ENCODE measurements at places on chromosomes 12 and 14.

DNA sequence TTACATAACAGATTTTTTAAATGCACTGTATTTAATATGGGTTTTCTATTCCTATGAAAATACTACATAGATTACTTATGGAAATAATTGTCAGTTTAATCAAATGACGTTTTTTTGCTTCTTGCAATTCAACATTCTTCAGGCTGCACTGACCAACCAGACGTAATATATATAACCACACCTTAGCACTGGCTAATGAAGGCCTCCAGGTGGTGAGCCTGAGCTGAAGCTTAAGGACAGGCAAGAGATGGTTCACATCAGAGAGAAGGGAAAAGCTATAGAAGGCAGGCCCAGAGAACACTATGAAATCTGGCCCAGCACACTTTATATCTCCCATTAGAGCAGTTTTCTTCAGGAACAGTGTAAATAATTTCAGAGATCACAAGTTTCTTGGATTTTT is 2.8 kb upstream of the MDGA2 start:
- no peak for DNase-seq

DNA sequence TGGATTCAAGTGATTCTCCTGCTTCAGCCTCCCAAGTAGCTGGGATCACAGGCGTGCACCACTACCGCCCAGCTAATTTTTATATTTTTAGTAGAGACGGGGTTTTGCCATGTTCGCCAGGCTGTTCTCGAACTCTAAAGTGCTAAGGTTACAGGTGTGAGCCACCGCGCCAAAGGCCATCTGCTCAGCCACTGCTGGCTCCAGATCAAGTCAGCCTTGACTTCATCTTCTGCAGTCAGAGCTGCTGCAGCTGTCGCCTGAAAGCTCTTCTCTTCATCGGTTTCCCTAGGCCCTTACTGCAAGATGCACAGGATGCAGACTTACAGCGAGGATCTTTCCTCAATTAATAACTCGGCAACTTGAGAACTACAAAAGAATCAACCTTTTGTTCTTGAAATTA is 66.8 kb downstream of the CLIP1 start:
- DNase-seq: no peak

DNA sequence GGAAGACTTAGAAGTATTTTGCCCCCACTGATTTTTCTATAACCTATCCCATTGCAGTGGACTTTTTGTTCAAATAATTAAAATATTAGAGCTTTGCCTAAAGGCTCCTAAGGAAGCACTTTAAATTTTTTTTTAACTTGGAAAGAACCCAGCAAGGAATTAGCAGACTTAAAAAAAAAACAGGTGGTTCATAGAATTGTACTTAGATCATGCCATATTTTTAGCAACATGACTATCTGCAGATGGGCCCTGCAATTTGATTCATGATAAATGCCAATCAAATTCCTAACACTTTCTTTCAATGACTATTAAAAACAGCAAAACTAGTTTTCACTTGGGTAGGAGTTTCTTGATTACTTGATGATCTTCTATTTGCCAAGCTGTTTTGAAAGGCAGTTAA is 11.5 kb downstream of the ADAMTS20 start:
- DNase-seq: no peak

DNA sequence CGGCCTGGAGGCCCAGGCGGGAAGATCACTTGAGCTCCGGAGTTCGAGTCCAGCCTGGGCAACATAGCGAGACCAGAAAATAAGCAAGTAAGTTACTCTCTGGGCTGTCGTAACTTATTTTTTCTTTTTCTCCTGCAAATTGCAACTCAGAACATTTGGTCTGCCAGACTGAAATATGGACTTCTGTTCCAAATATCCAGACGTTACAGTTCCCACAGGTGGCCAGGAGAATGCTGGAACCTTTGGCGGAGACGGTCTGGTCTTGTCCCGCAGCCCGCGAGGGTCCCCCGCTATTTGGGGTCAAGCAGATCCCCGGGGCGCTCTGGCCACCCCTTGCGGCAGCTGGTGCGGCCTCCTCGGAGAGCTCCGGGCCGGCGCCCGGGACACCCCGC is 488 bp upstream of the PLEKHH1 start:
- DNase-seq: no peak

DNA sequence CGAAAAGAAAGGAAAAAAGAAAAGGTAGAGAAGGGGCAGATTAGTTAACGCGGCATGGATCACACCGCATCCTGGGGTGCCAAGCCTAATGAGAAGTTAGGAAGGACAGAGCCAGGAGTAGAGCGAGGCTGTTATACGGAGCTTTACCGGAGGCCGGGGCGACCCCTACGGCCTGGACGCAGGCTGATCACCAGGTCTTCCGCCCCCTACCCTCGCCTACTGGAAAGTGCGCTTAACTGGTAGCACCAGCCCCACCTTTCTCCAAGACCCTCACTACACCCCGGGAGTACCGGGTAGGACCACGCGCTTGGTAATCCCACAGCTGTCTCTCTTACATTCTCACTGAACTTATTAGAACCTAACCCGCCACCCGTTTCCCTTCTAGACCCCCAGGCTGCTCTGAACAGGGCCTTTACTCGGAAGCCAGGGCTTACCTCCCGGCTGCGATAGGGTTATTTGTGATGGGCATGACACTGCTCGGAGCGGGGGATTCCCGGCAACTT is 33.8 kb downstream of the WBP11 start:
- no peak for DNase-seq

DNA sequence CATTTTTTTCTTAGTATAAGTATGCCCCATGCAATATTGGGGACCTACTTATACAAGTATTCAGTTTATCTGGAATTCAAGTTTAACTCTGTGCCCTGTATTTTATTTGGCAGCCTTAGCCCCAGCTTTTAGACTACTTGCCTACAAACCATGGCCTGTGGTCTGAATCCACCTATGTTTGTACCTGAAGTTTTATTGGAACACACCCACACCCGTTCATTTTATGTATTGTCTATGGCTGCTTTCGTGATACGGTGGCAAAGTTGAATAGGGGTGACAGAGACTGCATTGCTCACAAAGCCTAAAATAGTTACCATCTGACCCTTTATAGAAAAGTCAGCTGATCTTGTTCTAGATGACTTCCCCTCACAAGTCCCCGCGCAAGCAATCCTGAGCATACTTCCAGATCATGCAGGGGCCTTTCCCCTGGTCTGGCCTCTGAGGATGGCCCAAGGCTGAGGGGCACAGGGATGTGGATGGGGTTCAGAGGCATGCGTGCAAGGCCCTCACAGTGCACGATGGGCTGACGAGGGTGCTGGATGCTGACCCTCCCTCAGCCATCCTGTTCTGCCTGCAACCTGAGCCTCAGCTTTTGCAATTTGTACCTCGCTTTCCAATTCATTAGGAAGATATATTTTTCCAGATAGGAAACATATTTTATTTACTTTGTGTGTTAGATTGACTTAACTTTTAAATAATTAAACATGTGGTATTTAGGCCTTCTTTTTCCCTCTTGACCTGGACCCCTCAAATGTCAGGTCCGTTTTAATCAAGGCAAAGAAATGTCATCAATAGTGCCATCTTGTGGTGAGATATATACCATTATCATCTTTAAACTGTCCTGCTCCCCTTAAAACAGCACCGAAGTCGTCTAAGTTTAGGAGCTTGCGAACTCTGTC is 527.3 kb upstream of the CCDC196 start:
- no peak for DNase-seq

GRCh38 chr12:65586796-65587195 is 237.5 kb upstream of the HMGA2 start:
- DNase-seq: no peak

GRCh38 chr12:104054681-104055346 is 4.8 kb upstream of the GLT8D2 start:
- no peak for DNase-seq

- no peak for DNase-seq
Measured at GRCh38 chr12:75714462-75715322, 203.3 kb upstream of the KRR1 start.

DNA sequence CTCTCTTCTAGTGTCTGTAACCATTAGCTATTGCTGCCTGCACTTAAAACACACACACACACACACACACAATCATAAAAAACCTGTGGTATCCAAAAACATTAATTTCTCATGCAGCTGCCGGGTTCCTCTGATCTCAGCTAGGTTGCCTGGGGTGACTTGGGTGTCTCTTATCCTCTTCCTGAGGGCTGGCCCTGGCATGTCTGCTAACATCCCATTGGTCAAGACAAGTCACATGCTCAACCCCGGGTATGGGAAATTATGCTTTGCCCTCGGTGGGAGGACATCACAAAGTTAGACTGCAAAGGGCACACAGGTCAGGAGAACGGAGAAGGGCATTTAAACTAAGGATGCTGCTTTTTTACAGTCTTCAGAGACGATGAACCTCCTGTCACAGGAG is 55.7 kb downstream of the TRPV4 start:
- DNase-seq: peak; percentile 15

- no peak for DNase-seq
Measured at GRCh38 chr12:47577206-47577989, 128.4 kb downstream of the RPAP3 start.

GRCh38 chr12:15033641-15034040 is 60.8 kb downstream of the PDE6H start:
- no peak for DNase-seq

DNA sequence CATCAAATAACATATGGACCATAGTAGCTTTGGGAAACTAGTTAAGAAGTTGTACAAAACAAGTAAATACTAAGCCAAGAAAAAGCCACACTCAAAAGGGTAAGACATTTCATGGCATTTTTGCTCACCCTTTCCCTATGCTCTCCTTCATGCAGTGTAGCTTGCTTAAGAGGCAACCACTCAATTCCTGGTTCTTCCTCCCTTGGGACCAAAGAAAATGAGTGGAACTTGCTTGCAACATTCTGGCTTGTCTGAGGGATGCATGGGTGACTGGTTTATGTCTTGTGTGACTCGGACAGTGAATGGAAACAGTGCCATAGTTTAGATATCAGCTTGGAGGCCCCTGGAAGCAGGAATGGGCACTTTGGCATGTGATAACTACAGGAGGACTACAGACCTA is 252.0 kb upstream of the ARID2 start:
- no peak for DNase-seq

- DNase-seq: no peak
Measured at GRCh38 chr14:59422069-59422881, 42.9 kb downstream of the GPR135 start.

DNA sequence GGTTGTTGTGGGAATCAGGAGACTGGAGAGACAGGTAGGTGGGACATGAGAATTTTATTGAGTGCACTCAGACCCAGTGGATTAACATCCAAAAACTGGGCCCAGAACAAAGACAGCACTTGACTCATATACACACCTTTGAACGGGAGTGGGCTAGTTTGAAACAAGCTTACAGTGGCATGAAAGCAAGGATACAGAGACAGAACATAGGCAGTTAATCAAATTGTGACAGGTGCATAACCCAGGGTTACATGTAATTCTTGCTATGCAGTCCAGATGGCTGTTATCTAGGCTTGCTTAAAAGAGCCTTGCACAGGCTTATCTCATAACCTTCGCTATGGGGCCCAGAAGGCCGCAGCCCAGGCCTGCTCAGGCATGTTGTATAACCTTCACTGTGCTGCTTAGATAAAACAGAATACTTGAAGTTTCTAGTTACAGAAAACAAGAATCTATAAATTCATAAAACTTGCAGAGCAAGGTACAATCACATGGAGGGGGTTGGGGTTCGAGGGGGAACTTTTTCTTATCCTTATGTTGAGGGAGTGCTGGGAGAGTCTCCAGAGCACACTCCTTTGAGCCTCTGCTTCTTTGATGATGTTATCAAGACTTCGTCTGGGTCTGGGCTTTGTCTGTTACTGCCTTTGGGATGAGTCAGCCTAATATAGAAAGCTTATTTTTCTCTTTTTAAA is 81.7 kb downstream of the TNFAIP2 start:
- no peak for DNase-seq

DNA sequence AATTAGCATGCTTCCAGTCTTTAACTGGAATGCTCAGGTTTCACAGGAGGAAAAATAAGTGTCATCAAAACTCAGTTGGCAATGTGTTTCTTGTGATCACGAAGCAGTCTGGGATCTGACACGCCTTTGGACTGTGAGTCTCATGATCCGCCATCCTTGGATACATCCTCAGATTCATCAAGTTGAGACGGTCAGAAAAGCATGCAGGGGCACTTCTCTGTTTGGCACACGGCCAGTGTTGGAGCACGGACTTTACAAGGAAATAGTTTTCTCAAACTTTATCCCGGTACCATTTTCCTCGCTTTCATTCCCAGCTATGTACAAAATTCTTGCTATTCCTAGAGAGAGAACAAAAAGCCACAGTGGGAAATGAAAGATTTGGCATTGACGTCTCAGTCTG is 88.4 kb upstream of the PARP11 start:
- DNase-seq: no peak

GRCh38 chr12:44703182-44703910 is 172.8 kb downstream of the NELL2 start:
- DNase-seq: no peak

DNA sequence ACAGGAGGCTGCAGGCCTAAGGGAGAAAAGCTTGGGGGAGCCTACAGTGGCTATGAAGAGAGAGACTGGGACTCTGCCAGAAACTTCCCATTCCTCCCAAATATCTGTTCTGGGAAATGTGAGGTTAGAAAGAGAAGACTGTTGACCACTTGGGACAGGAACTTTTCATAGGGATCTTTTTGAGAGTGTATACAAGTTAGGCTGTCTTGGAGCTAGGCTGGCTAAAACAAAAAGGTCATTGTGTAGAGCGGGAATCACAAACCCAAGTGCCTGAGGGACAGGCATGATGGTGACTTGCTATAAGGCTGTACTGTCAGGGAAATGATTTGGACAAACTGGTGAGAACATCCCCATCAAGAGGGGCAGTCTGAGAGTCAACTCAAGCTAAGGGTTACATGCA is 175.1 kb downstream of the GRIP1 start:
- DNase-seq: no peak

- DNase-seq: no peak
Measured at GRCh38 chr12:40327535-40327934, 102.7 kb downstream of the LRRK2 start.

- DNase-seq: no peak
Measured at GRCh38 chr14:71214241-71214640, 307.0 kb downstream of the PCNX1 start.

GRCh38 chr14:47660158-47660557 is 15.2 kb downstream of the MDGA2 start:
- no peak for DNase-seq

- DNase-seq: no peak
Measured at GRCh38 chr14:93905623-93906022, 21.5 kb upstream of the FAM181A start.

DNA sequence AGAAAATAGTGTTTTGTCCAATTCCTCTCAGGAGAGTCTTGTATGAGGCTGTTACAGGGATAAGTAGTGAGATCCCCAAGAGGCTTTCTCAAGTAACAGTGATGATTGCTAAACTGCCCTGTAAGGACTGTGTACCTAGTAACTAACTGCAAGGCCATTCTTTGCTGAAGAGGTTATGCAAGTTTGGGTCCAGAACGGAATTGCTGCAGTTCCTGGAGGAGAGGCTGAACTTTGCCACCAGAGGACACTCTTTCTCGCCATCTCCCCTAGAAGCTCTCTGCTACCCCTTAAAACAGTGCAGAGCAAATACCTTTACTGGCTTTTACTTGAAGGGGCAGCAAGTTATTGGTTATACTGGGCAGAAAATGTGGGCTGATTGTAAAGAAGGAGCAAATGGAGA is 180.0 kb downstream of the RBM19 start:
- DNase-seq: no peak

All from stimulated activated CD4-positive, alpha-beta T cell treated with anti-CD3 and anti-CD28 coated beads, Interleukin-4, amount 100 ng/mL, for 1 hour (primary cell).